ENCODE measurements at places on chromosomes 5 and 9.

- no peak for DNase-seq
Measured at GRCh38 chr5:41067714-41068568, 3.2 kb downstream of the MROH2B start.

DNA sequence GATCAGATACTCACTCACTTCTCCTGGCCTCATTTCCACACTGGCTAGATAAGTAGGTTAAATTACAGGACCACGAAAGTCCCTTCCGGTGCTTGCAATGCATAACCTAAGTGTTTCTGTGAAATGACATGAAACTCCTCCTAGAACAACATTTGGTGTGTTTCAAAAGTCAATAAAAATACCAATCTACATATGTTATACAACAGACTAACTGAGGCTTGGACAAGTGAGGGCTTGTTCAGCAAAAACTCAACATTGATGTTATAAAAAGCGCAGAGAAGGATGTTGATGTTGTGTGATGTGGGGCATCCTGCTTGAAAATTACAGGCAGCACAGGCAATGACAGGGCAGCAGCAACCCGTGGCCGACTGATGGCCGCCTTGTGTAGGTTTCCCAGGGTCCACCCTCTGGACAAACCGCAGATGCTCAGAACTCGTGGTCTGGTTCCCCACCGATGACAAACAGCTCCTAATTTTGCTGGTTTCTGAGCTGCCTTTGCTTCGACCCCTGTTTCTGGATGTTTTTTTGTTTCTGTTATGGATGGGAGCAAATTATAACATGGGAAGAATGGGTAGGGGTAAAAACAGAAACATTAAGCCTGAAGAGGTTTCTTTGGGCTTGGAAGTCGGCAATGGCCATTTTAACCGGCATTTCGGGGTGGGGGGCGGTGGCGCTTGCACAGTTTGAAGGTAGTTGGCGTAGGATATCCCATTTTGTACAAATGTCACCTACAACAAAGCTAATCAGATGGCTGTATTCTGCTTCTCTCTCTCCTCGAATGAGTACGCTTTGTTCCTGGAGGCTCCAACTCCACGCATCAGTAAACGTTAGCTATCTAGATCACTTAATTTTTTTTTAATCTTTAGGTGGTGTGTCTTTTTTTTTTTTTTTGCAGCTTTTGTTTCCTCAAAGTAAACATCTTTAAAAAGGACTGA lies 116.1 kb downstream of the PDZD2 start:
- no peak for DNase-seq

DNA sequence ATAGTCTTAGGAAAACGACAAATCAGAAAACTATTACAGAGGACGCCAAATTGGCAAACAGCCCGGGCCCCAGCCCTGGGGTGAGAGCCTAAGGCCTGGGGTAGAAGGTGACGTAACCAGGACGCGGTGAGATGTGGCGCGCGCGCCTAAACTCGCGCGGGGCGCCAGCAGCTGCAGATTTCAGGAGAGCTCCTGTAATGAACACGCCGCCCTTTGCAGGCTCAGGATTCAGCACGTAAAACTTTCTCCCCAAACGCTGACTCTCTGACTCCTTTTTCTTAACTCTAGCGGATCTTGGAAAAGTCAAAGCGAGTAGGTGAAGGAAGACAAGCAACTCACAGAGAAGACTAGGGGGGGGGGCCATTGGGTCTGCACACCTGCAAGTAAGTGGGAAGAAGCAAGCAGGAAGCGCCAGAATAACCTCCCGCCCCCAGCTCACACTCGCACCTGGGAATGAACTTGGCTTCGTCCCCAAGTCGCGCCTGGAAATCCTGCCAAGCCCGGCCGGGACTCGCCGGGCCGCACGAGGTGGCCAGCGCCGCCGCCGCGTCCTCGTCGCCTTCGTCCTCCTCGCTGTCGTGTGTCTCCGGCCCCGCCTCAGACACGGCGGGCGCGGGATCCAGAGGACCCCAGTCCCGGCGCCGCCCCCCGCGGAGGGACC lies 822 bp downstream of the RASEF start:
- DNase-seq = no peak

- no peak for DNase-seq
Measured at GRCh38 chr9:129555512-129556215, 65.2 kb downstream of the C9orf50 start.

GRCh38 chr5:2865856-2866255 lies 114.4 kb upstream of the IRX2 start:
- DNase-seq = no peak

DNA sequence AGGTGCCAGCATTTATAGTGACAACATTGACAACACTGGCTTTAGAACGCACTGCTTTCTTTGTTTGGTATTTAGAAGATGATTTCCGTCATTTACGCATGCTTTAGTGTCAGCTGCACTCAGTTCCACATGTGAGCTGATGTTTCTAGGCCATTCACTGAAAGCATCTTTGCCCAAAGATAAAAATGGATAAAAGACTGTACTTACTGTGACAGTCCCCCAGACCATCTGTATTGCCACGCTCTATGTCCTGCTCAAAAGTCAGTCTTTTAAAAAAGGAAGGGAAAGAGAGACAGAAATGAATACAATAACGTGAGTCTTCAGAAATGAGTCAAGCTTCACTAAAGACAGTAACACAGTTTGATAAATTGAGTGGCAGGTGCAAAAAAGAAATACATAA lies 99.3 kb downstream of the SEMA6A start:
- DNase-seq = no peak

DNA sequence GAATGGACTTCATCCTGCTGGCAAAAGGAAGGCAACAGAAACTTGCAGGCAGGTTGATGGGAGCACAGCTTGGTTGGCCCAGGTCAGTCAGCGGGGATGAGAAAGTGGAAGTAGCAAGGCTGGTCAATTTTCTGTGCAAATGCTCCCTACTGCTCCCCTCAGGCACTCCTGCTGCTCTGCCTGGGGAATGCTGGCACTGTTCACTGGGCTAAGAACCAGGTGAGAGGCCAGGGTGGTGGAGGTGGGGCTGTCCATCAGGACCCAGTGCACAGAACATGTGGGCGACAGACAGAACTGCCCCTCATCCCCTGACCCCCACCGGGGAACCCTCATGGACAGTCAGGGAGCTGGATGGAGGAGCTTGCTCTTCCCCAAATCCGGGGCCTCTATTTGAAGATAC lies 593.1 kb downstream of the IRX1 start:
- DNase-seq = no peak

GRCh38 chr5:88724201-88724600 lies 158.8 kb downstream of the MEF2C start:
- no peak for DNase-seq

DNA sequence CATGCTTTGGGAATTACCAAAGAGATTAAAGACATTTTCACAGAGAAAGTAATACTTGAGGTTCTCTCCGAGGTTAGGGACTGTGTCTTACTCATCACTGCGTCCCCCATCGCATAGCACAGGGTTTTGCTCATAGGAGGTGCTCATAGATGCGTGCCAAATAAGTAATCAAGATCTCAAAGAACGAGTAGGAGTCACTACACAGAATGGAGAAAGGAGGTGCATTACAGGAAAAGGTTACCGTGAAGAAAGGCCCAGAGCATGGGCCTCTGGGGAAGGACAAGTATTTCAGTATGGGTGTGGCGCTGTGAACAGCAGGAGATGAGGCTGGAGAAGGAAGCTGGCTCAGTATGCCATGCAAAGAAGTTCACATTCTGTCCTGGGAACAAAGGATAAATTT lies 182.4 kb downstream of the ACTL7B start:
- no peak for DNase-seq

- no peak for DNase-seq
Measured at GRCh38 chr9:136194540-136194939, 10.4 kb downstream of the LHX3 start.

- DNase-seq = no peak
Measured at GRCh38 chr9:129523943-129524581, 96.8 kb downstream of the C9orf50 start.

All from hypothalamus (tissue), 51 donors.